ENCODE measurements at places on chromosomes 4 and X.

DNA sequence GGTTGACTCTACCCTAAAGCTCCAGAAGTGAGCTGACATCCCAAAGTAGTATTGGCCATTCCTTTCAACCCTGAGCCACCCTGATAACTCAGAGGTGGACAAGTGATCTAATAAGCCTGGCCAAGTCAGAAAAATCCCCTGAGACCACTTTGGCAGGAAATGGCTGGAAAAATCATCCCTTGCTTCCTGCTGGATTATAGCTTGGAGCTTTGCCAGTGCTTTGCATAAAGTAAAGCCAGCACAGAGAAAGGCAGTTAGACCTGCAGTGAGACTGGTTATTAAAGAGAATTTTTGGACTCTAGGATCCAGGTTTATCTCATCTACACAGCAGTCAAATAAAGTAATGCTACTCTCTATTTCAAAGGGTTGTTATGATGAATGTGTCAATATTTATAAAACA is 6.4 kb downstream of the CXCL3 start:
- DNase-seq, result no peak

GRCh38 chrX:38847903-38848230 is 46.6 kb downstream of the MID1IP1 start:
- DNase-seq, result no peak

- no peak for DNase-seq
Measured at GRCh38 chrX:2697741-2698299, 6.7 kb downstream of the CD99 start.

DNA sequence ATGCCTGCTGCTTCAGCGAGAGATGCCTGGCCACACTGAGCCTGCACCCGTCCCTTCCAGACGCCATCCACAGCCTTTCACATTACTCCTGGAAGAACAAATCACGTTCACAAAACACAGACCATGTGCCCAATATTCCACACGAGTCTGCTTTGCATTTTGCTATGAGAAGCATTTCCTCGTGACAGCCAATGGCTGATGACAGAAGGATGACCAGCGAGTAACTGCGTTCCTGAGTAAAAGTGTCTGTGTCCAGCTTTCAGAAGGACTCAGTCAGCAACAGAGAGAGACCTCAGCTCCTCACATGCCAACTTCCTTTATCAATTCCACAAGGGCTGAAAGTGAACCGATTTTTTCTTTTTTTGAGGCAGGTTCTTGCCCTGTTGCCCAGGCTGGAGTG is 19.5 kb downstream of the NAT8L start:
- no peak for DNase-seq

GRCh38 chr4:104890598-104891275 is 255.9 kb upstream of the TET2 start:
- DNase-seq, result no peak

GRCh38 chrX:16212024-16212423 is 44.7 kb downstream of the MAGEB17 start:
- no peak for DNase-seq

GRCh38 chr4:124178449-124179021 is 534.0 kb downstream of the ANKRD50 start:
- DNase-seq, result no peak

All from KG1 (cell line).